Stimulated activated CD4-positive, alpha-beta T cell treated with anti-CD3 and anti-CD28 coated beads, Interleukin-4, amount 100 ng/mL, for 24 hours (primary cell): ENCODE measurements at places on chromosomes 6 and 20.

DNA sequence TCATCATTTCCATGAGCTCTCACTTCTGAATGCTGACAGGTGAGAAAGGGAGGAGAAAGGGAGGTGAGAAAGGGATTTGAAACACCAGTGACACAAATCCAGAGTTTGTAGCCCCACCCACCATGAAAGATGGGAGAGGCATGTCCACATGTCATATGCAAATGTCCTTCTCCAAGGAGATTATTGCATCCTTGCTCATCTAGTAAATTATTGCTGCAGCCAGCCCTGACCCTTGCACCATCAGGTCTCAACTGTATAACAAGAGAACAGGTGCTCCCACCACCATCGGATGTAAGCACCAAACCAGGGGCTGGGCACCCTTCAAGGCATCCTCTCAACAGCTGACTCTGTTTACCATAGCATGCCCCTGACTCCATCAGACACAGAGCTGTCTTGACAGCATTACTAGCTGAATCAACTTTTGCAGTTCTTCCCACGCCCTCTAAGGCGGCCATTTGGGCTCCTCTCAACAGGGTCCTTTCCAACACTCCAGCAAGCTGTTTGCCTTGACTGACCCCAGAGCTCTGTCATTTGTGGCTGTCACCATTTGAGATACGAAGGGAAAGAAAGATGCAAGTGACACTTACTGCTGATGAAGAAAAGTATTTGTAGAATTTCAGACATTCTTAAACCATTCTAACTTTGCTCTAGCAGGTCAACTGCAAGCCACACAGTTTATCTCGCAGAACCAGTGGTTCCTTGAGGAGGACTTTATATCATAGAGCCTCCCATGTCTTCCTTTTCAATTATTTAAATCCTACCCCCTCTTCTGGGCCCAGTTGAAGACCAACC is 14.2 kb downstream of the GFOD1 start:
- DNase-seq: no peak

- DNase-seq: no peak
Measured at GRCh38 chr6:134414793-134415192, 96.9 kb upstream of the SGK1 start.

DNA sequence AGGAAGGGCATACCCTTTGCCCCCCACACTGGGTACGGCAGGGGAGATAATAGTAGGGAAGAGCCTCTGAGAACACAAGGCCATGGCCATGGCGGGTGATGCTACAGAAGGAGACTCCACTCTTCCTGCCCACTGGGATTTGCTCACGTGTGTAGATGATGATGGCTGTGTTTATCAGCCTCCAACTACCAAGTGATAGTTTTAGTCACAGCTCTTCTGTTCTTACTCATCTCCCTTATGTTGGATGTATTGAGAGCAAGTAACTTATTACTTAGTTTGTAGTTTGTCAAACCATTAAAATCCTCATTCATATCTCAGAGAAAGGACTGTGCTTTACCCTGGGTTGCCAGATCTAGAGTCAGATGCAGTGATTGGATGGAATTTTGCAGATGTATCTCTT is 66.0 kb downstream of the CDH26 start:
- no peak for DNase-seq

DNA sequence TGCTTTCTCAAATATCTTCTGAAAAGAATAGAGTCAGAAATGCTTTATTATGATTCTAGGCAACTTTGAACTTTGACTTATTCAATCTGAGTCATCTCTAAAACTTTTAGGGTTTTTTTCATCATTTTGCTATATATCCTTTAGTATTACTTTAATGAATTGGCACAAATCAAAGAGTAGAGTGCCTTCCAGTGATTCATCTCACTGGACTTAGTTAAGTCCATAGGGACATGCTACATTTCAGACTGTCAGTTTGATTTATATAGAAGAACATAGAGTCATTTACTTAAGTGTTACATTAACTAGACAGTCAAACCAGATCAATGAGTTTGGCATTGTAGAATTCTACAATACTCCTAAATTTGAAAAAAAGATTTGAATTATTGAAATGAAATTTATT is 1235.7 kb upstream of the MAP3K7 start:
- no peak for DNase-seq

DNA sequence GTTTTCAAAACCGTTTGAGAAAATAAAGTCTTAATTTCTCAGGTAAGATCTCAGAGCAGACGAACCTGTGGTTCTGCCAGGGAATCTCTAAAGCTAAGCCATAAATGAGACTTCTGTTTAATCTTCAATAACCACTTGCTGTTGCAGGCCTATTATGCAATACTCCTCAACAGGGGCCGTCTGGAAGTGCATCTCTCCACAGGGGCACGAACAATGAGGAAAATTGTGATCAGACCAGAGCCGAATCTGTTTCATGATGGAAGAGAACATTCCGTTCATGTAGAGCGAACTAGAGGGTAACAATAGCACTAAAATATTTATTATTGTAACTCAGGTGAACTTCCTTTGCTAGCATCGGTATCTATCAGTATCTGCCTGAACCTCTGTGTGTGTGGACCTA is 223.7 kb downstream of the ARHGAP18 start:
- no peak for DNase-seq

DNA sequence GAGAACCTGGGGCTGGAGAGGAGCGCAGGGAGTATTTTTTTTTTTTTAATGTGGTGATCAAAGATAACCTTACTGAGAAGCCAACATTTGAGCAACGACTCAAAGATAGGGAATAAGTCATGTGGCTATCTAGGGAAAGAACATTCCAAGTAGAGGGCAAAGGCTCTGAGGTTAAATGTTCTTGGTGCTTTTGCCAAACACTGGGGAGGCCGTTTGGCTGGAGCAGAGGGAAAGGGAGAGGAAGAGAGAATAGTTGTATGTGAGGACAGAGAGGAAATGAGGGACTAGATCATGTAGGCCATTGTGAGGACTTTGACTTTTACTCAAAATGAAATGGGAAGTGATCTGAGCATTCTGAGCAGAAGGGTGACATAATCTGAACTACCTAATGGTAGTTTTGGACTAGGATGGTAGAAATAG is 27.8 kb downstream of the ACSS2 start:
- no peak for DNase-seq

DNA sequence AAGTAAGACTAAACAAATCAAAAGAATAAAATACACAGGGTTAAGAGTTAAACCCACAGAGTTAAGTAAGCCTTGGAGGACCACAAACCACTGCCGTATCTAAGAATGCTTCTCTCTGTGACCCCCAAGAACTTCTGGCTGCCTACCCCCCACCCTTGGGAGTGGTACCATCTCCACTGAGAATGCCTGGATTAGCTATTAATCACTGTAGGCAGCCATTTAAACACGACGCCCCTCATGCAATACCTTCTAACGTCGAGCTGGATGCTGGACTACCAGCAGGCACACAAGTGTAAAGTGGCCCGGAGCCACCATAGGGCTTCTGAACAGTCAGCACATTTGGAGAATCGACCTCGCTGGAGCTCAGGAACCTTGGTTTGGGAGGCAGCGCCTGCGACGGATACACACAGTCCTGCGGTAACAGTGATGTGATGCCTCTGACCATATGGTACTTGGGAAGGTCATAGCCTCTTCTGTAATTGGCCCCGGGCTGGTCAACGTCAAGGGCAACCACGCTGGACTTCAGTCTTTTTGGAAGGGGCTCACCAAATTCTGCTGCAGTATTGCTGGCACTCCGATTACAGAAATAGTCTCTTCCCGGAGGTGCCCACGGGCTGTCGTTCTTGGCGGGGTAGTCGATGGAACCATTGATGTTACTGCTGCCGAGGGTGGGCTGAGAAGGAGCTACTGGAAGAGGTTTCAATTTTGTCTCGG is 18.0 kb downstream of the ZNF217 start:
- no peak for DNase-seq

GRCh38 chr20:4509825-4510522 is 211.7 kb upstream of the PRND start:
- DNase-seq: no peak

DNA sequence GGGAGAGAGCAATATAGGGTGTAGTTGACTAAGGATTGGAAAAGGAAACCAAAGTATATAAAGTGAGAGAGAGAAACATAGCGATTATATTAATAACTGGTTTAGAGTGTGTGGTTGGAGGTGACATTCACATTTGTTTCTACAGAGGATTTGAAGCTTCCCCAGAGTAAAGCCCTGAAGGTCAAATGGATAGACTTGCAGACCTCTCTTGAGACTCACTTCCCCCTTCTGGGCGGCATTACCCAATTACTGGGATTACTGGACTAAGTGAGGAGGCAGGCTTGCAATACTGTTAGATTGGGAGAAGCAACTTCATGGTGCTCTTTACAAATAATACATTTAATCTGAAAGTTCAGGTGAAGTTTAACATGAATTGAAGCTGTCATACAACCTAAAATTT is 10.7 kb downstream of the FIG4 start:
- no peak for DNase-seq

- no peak for DNase-seq
Measured at GRCh38 chr6:13463941-13464340, 23.5 kb downstream of the GFOD1 start.

DNA sequence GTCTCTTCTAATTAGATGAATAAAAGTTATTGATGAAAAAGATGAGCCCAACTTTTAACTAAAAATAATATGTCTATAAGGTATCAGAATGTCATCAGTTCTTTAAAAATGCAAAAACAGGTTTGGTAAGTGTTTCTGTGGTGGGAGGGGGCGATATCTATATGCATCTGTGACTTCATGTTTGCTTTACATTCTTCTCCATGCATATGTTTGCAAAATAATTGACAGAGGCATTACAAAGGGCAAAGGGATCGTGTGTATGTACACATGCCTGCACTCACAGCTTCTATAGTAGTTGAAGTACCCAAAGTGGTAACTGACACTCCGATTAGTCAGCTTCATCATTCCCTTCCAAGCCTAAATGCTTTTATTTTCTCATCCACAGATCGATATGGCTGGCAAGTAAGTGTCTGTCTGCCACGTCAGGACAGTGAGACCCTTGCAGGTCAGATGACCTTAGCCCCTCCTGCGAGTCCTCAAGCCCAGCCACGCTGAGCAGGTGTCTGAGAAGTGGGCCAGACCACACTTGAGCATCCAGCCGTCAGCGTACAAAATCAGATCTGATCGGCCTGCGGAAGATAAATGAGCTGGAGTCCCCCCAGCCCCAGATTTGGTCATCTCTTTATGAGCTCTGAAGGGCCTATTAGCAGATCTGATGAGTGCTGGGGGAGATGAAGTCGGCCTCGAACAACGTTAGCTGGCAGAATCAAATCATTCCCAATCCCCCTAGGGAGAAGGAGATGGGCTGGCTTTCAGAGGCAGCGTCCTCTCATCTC is 369.1 kb downstream of the MAFB start:
- DNase-seq: no peak

DNA sequence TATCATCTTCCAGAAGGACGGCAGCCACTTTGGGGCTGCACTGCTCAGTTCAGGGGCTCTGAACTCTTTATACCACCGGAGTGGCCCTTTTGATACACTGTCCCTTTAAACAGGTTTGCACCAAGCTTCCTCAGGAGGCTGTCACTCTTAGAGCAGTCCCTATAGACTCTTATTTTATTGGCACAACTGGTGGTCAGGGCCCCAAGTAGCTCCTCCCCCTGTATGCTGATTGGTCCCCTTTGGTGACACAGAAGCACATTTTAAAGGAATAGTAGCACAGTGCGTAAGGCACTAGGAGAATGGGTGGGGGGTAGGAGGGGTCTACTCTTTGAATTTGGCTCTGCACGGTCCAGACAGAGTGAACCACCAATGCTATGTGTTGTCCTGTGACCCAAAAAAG is 122.6 kb upstream of the MLN start:
- no peak for DNase-seq

GRCh38 chr6:154989448-154989847 is 5.7 kb upstream of the TIAM2 start:
- DNase-seq: no peak

GRCh38 chr6:16324606-16325225 is 86.3 kb downstream of the GMPR start:
- DNase-seq: no peak

DNA sequence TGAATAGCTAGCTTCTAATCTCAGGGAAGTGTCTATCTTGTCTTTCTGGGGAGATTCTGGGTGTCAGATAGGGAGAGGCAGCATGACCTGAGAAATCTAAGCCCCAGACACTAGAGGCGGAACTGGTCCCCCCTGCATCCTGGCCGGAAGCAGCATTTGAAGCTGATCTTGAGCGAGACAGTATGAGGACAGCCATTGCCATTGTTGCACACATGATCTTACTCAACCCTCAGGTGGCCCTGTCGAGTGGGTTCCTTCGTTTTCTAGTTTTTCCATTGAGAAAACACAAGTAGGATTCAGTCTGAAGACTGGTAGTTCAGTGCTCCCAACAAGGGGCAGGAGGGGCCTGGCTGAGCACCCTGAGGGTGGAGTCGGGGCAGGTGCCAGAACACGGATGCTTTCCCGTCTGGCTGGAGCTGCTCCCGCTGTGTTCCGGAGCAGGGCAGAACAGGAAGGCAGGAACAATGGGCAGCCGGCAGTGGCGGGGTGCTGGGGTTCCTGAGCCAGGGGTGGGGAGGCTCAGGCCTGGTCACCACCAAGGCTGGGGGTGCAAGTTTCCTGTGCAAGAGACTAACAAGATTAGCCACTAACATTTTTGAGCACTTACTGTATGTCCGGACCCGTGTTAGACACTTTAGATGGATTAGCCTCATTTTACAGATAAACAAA is 7.9 kb upstream of the SDCBP2 start:
- DNase-seq: no peak

GRCh38 chr6:167073679-167074274 is 49.1 kb upstream of the CCR6 start:
- no peak for DNase-seq

DNA sequence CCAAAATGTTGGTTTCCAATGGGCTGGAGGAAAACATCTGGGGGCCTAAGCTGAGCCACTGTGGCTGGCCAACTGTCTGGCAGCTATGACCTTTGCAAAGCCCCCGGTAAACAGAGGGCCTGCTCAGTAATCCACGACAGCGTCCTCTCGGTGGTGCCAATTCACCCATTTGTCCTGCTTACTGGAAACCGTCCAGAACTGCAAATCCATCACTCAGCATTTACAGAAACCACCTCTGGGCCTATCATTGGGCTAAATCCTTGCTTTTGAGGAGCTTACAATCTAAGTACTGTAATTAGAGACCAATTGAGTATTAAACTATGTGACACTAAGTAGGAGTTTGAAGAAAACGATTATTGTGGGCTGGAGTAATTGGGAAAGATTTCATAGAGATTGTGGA is 31.0 kb downstream of the ADAT2 start:
- DNase-seq: no peak

- DNase-seq: no peak
Measured at GRCh38 chr20:19768325-19768842, 10.3 kb downstream of the RIN2 start.

DNA sequence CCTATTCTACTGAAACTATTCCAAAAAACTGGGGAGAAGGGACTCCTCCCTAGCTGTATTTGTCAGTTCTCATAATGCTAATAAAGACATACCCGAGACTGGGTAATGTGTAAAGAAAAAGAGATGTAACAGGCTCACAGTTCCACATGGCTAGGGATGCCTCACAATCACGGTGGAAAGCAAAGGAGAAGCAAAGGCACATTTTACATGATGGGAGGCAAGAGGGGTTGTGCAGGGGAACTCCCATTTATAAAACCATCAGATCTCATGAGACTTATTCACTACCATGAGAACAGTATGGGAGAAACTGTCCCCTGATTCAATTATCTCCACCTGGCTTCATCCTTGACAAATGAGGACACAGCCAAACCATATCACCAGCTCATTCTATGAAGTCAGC is 111.2 kb upstream of the RIPOR2 start:
- DNase-seq: no peak

GRCh38 chr20:24305371-24305770 is 164.1 kb upstream of the SYNDIG1 start:
- DNase-seq: no peak
